ENCODE measurements at places on chromosomes 11 and 22.

- DNase-seq = no peak
Measured at GRCh38 chr11:133249065-133249464, 283.2 kb downstream of the OPCML start.

- DNase-seq = no peak
Measured at GRCh38 chr22:45262931-45263462, 21.8 kb upstream of the UPK3A start.

DNA sequence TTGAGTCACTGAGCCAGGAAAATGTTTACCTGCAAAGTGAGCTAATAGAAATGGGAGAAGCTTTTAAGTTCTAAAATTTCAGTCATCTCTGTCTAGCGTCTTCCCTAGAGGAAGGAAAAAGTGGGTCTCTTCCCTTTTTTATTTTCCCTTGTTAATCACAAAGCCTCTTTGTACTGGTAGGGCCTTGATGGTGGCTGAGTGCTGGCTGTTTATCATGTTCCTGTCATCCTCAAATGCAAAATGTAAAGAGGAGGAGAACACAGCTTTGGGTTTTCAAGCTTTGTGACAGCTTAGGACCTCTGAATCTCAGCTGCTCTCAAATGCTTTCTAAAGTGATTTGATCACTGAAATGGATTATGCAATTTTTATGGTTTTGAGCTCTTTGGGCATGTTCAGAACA, 222.0 kb downstream of the TMEM135 start:
- DNase-seq = no peak

- DNase-seq = no peak
Measured at GRCh38 chr11:66121466-66121865, 51.4 kb downstream of the PACS1 start.

DNA sequence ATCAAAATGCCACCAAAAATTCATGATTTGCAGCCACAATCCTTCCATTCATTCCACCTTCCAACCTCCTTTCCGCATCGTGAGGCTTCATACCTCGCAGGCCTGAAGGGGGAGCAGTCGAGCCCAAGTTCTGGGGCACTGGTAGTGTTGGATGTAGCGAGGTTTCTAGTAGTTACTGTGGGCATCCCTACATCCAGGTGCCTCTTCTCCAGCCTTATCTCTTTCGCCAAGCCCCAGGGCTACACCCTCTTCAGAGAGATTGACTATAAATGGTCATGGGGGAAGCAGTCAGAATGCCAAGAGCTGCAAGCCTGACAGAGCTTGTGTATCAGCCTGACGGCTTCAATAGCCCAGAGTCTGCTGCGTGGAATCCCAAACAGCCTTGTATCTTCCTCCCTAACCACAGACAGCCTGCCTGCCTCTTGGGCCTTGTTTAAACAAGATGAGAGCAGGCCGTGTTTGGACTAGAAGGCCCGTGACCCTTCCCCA, 28.9 kb downstream of the CLMP start:
- no peak for DNase-seq
